ENCODE measurements at places on chromosomes 5 and 9.

- no peak for DNase-seq
These were observed 65.9 kb downstream of the PRKACG start for GRCh38 chr9:68947842-68948569.

GRCh38 chr9:127569886-127570401, 42.1 kb upstream of the STXBP1 start:
- no peak for DNase-seq

DNA sequence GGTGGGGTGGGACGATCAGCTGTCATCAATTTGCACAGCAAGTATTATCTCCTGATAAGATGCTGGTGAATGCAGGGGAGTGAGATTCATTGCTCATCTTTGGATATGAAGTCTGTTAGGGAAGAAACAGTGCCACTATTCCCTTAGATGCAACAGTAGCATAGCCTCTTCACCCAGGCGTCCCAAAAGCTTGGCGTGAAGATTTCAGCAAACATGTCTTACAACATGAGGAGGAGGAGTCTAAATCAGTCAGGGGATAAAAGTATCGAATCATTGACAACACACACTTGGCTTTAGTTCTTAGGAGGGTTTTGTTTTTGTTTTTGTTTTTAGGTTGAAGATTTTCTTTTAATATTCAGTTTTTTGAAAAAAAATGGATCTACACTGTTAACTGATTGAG, 26.5 kb downstream of the SNX18 start:
- DNase-seq, result no peak

GRCh38 chr5:99900302-99900852, 634.8 kb upstream of the FAM174A start:
- no peak for DNase-seq

DNA sequence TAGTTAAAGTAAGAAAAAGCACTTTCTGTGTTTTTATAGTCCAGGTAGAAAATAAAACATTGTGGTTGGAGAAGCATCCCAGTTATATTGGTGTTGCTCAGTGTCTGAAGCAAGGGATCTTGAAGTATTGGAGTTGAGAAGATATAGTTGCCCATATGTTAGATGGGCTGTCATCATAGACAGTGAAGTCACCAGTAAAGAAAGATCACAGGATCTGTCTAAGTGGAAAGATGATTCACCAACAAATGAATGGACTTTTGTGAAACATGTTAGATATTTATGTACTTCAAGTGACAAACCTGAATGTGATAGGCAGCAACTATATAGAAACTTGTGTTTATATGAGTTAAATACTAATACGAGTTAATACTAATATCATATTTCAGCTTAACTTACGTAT, 11.7 kb downstream of the OGN start:
- no peak for DNase-seq

GRCh38 chr5:173915310-173916014, 27.3 kb downstream of the CPEB4 start:
- no peak for DNase-seq

- no peak for DNase-seq
These were observed 1.7 kb upstream of the SLC34A1 start for GRCh38 chr5:177382423-177383029.

All from activated naive CD4-positive, alpha-beta T cell (primary cell).